ENCODE measurements at places on chromosomes 2 and 18. TPM values are rescaled to one million over a fixed set of nuclear protein-coding genes. Genes with fewer than 3 reads are reported as not detected.

Gene SALL3
- polyA plus RNA-seq = 11.6 TPM

Gene TWIST2
- 4.2 TPM for polyA plus RNA-seq

Gene PTH2R
- polyA plus RNA-seq = 39.0 TPM

Gene ASXL3
- polyA plus RNA-seq = 6.6 TPM

Gene EDAR
- polyA plus RNA-seq = 3.1 TPM

Gene AQP12A
- polyA plus RNA-seq = 1.0 TPM

Gene STON1
- 39.8 TPM for polyA plus RNA-seq

Gene SERPINB11
- not detected for polyA plus RNA-seq

Gene PAIP2B
- 18.5 TPM for polyA plus RNA-seq

Gene PSMA8
- not detected for polyA plus RNA-seq

Gene VSNL1
- 4.9 TPM for polyA plus RNA-seq

Gene RFTN2
- 26.6 TPM for polyA plus RNA-seq

Gene PTPRN
- polyA plus RNA-seq = 0.31 TPM

Gene THUMPD2
- 22.4 TPM for polyA plus RNA-seq

Gene UGT1A8
- polyA plus RNA-seq = not detected

Gene CHRNA1
- polyA plus RNA-seq = 1.7 TPM

Gene LAMA3
- polyA plus RNA-seq = 1.8 TPM

Gene ARHGEF4
- 6.5 TPM for polyA plus RNA-seq

Gene POTEF
- polyA plus RNA-seq = not detected

Gene TUBB8B
- polyA plus RNA-seq = 0.58 TPM

Gene UGT1A6
- polyA plus RNA-seq = 3.2 TPM

Gene FAHD2B
- 20.8 TPM for polyA plus RNA-seq

Gene MC5R
- 0.16 TPM for polyA plus RNA-seq

Gene MARCHF4
- 0.10 TPM for polyA plus RNA-seq

Gene MTCL1
- 16.3 TPM for polyA plus RNA-seq

Gene CFAP65
- 0.41 TPM for polyA plus RNA-seq

Gene DUSP2
- 3.7 TPM for polyA plus RNA-seq

Gene SERPINB12
- polyA plus RNA-seq = 0.04 TPM

Gene KYNU
- 8.7 TPM for polyA plus RNA-seq

Gene FEZ2
- polyA plus RNA-seq = 74.2 TPM

Gene AKAIN1
- not detected for polyA plus RNA-seq

Gene RAB1A
- 275 TPM for polyA plus RNA-seq

Gene OTX1
- polyA plus RNA-seq = not detected

Gene MBOAT2
- 70.2 TPM for polyA plus RNA-seq

Gene ZSWIM2
- not detected for polyA plus RNA-seq

Gene SKOR2
- polyA plus RNA-seq = not detected

Gene WDR33
- polyA plus RNA-seq = 65.0 TPM

Gene DSG2
- 65.6 TPM for polyA plus RNA-seq

Gene CDH19
- 0.74 TPM for polyA plus RNA-seq

Gene WDR54
- 43.1 TPM for polyA plus RNA-seq

Gene ADD2
- polyA plus RNA-seq = 5.1 TPM
